ENCODE measurements at places on chromosomes 13 and 19. TPM values are rescaled to one million over a fixed set of nuclear protein-coding genes. Genes with fewer than 3 reads are reported as not detected.

- DNase-seq, result no peak
These were observed 309.8 kb downstream of the LMO7 start for GRCh38 chr13:75945841-75946482.

DNA sequence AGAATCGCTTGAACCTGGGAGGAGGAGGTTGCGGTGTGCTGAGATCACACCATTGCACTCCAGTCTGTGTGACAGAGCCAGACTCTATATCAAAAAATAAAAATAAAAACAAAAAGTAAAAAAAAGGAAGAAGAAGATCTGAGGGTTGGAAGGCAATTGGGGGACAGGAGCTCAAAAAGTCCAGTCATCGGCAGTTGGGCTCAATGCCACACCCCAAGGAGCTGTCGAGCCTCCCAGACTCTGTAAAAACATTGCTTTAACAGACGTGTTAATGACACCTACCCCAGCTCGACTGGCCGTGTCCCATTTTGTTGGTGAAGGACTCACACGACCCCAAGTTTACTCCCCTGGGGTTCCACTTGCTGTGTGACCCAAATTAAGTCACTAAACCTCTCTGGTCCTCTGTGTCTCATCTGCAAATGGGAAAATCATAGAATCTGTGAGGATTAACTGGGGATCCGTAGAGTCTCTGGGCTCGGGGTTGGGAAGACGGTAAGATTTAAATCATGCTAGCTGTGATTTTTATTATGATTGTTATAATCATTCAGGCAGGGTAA, 7.0 kb downstream of the GNA15 start:
- DNase-seq, result no peak

GRCh38 chr13:76980075-76980718, 11.7 kb upstream of the CLN5 start:
- peak; percentile 27 for DNase-seq

- peak; percentile 97 for DNase-seq
These were observed at the start of gene SPRY2 for GRCh38 chr13:80341101-80341755. SPRY2 (minus strand) TSS chr13:80341126; CDS start chr13:80337705, 3,421 bp downstream.

DNA sequence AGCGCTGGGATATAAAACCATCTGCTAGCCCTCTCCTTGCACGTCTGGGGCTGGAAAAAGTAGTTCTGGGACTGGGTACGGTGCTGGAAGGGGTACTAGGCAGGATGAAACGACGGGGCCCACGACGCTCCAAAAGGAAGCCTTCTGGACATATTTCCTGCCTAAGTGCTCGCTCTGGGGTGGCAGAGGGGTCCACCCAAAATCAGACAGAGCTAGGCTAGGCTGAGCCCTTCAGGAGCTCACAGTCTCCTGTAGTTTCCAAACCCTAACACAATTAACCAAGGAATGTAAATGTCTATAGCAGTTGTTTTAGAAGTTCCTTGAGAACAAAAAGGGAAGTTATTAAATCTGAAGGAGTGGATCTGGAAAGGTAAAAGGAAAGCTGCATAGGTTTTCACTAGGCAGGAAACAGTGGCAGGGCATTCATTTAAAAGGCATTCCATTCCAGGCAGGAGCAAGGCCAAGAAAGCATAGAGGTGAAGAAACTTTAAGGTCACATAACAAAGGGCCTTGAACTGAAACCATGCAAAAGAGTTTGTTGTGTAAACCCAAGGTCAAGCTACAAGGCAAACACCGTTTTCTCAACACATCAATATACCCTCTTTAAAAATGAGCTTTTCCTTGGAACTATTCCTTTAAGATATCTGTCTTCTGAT, 634 bp upstream of the DIAPH3 start:
- DNase-seq, result no peak

Gene ZNF415
- 3.9 TPM for total RNA-seq

DNA sequence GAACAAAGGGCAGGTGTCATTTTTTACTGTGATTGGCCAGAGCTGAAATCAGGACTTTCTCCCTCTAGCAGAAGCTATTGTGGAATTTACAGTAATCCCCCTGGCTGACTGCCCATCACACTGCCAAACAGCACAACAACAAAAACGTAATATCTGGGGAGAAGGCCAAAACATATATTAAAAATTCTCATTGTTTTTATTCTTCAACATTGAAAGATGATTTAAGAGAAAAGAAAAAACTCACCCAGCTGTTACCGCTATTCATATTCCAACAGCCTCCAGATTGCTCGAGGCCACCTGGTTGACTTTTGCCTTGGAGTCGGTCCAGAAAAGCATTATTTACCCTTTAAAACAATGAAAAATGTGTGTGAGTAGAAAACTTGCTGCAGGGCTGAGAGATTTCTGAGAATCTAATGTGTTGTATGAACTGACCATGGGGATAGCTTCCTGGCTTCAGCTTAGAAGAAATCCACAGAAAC, 97.2 kb downstream of the EPSTI1 start:
- DNase-seq, result no peak

Gene PCDH20
- total RNA-seq, result not detected

DNA sequence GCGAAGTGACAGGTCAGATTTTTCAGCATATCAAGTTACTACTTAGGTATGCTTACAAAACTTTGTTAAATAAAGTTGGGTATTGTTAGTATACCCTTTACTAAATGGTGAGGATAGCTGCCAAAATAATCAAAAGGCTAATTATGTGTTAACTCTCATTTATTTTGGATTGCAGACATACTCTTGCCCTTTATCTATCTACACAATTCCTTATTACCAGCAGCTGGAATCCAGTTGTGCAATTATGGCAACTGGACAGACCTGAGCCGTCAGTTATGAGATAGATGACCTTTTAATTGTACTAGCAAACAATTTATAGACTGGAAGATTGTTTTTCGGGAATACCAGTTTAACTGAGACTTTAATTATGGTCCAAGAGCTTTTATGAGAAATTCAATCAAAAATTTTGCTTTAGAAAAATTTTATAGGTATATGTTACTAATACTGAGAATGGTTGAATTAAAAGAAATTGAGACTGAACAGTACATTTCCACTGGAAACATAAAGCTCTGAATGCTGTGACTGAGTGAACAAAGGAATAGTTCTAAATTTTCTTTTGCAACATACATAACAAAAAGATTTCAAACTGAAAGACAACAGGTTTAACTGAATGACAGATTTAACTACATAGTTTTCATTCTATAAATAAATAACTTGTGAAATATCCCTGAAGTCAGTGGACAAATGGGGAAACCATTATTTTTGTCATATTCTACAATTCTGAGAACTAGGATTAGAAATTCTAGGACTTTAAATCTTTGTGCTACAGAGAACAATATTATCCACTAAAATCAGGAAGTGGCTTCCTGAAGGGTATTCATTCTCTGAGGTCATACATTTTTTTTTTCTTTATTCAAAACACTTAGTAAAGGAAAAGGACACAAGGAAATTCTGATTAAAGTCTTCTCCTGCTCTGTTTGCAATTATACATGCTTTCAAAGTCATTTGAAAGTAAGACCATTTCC, 97.4 kb downstream of the ZC3H13 start:
- DNase-seq, result no peak

DNA sequence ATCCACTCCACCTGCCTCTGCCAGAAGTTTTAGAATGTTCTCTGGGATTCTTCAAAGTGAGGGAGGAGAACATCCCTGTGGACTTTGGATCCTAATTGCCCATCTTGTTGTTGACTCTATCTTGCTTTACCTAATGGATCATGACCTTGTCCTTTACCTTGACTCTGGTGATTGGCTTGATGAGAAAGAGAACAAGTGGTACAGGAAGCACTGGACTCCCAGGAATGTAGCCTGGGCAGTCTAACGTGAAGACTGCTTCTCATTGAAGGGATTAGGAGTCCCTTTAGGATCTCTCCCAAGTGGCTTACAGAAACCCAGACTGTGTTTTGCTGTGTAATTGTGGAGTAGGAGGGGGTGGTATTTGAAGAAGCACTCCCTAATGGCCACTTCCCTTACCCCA, 63.9 kb downstream of the SLC10A2 start:
- no peak for DNase-seq

DNA sequence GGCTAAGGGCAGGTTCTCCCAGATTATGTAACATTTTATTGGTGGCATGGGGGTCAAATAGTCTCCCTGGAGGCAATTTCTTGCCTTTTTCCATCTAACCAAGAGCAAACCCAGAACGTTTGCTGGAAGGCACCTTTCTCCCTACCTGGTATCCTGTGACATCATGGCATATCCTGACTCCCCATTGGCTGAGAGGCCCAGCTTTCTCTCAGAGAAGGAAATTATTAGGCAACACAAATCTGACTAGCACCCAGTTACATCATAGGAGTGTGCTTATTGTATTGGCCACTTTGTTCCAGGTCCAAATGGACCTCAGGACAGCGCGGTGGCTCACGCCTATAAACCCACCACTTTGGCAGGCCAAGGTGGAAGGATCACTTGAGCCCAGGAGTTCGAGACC, 13.0 kb downstream of the NTN5 start:
- no peak for DNase-seq

GRCh38 chr13:65307056-65307455, 1923.1 kb downstream of the PCDH9 start:
- no peak for DNase-seq

GRCh38 chr19:47445937-47446402, 25.7 kb downstream of the SLC8A2 start:
- no peak for DNase-seq

DNA sequence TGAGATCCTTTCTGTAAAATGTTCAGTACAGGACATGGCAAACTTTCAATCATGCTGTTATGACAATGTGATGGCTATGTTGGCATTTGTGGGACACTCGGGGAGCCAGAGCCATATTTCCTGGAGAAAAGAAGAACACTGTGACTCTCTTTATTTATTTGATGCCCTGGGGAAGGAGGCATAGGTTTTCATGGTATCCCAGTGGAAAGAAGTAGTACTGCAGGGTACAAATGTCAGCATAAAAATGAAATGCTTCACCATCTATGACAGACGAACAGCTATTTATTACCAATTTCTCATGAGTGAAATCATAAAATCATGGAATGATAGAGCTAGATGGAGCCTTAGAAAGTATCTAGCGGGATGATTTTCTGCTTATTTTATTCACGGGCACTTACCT, 217.1 kb downstream of the COL4A1 start:
- no peak for DNase-seq

DNA sequence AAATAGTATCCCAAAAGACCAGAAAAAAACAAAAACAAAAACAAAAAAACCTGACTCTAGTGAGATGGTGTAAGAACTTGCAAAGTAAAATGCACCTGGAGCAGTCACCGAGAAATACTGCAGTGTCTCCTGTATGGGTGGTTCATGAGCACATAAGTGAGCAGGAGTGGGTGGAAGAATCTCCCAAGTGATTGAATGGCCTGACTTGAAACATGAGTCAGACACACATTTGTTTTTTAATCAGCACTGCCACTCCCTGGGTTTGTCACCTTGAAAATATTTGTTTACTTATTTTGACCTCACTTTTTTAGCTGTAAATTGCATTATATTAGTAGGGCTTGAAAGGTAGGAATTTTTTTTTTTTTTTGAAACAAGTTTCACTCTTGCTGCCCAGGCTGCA, 2.0 kb downstream of the ZNF431 start:
- no peak for DNase-seq

Gene OR7A5
- total RNA-seq, result not detected

GRCh38 chr13:73061876-73062275, 3.1 kb downstream of the KLF5 start:
- no peak for DNase-seq

DNA sequence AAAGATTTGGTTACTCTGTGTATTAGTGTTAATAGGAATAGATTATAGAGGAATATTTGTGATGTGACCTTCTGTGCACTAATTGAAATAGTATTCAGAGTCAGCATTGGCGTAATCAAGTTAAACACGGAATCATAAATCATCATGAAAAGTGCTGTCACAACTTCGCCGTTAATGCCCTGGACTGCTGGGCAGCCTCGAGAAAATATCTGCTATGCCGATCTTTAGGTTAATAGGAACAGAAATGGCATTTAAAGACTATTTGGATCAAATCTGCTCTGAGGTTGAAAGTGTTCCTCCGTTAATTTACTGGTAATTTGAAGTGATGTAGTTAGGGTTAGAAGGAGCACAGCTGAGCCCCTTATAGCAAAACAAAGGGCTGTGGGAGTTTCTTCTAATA, 219.0 kb downstream of the MZT1 start:
- no peak for DNase-seq

GRCh38 chr13:52926971-52927370, 78.5 kb upstream of the PCDH8 start:
- no peak for DNase-seq

Gene DKKL1
- total RNA-seq, result not detected

DNA sequence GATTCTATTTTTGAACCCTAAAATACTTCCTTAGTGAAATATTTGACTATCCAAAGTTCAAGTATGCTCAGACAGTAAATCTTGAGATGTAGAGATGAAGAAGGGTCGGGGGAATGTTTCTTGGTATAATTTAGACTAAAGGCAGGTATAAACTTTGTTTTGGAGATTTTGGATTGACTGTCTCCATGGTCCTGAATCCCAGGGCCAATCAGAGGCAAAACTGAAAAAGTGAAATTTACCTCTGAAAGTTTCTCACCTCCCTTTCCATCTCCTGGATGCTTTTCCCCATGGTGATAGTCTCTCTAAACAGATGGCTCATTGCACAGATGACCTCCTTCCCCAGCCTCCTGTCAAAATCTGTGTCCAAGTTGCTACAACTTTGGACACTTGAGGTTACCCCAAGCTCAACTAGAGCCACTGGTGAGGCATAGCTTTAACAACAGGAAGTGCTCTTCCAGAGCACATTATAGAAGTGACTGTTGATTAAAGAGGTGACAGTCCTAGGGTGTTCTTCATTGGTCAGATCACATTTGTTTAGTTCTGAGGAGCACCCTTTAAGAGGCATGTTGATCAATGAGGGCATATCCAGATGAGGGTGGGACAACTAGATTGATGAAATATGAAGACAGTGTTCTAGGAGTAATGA, 128.4 kb downstream of the AKAP11 start:
- DNase-seq, result no peak

Gene FCGBP
- 0.60 TPM for total RNA-seq

DNA sequence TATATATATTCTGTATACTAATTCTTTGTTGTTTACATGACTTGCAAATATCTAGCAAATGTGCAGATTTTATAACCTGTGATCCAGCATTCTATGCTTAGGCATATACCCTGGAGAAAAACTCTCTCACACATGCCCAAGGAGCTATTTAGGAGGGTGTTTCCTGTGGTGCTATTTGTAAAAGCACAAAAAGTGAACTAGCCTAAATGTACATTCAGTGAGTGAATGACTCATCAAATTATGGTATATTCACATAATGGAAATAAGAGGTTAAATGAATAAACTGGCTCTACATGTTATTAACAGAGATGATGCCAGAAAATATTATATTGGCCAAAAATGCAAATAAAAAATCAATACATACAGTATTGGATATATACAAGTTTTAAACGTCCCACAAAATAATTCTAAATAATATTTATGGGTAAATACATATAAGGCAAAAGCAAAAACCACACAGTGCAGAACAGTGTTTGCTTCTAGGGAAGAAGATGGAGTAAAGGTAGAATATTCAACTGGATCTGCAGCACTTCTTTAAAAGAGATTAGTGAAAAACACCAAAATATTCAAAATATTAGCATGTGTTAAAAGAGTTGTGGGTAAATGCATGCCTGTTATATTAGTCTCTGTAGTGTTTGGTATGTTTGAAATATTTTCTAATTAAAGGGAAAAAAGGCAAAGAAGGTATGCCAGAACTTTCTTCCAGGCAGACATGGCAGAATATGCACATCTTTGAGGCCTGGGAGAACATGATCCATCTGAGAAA, 344.7 kb downstream of the KLF5 start:
- no peak for DNase-seq

Gene C5AR1
- total RNA-seq, result 0.43 TPM

Gene ZNF229
- 8.3 TPM for total RNA-seq
